ENCODE measurements at places on chromosomes 2 and 18. TPM values are rescaled to one million over a fixed set of nuclear protein-coding genes. Genes with fewer than 3 reads are reported as not detected.
A peak's percentile ranks its signal among the peaks of the same experiment; 100 is the strongest.

- no peak for DNase-seq
Measured at GRCh38 chr18:80088823-80089222, 20.2 kb upstream of the ADNP2 start.

COL3A1 gene
- 0.17 TPM for total RNA-seq

- DNase-seq, result peak; percentile 37
Measured at GRCh38 chr2:208186893-208187292, 2.9 kb downstream of the C2orf80 start.

GRCh38 chr18:74389171-74389927, 67.8 kb downstream of the DIPK1C start:
- no peak for DNase-seq

NEURL3 gene
- not detected for total RNA-seq

DNA sequence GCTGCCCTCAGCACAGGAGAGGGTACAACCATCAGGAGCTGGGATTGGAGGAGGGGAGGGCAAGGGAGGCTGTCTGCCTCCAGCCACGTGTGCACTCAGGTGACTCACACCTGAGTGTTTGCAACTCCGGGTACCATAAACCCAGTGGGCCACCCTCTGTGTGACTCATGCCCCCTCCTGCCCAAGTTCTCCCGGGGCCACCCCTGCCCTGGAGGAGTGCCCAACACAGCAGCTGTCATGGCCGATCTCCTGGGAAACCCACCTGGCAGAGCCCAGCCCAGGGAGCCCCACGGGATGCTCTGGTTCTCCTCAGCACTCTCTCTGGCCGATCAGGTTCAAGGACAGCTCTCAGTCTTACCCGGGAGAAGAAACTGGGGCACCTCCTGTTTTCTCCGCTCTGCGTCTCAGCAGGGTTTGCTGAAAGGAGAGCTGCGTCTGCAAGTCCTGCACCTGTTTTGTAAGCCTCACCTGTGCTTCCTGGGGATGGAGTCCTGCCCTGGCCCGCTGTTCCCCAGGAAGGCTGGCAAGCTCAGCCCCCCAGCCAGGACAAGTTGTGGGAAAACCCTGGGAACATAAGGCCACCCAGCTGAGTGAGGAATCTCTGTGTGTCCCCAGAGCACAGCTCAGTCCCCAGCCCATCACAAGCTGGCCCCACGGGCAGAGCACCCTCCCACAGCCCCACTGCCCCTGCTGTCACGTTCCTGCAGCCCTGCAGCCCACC, 44.0 kb upstream of the UBE2F start:
- no peak for DNase-seq

MROH2A gene
- total RNA-seq, result not detected

GRCh38 chr2:137467246-137467862, 496.9 kb upstream of the HNMT start:
- DNase-seq, result peak; percentile 72

- peak; percentile 9 for DNase-seq
Measured at GRCh38 chr2:39991298-39991697, 212.2 kb upstream of the THUMPD2 start.

- no peak for DNase-seq
Measured at GRCh38 chr18:33697498-33697897, 119.5 kb downstream of the ASXL3 start.

DNA sequence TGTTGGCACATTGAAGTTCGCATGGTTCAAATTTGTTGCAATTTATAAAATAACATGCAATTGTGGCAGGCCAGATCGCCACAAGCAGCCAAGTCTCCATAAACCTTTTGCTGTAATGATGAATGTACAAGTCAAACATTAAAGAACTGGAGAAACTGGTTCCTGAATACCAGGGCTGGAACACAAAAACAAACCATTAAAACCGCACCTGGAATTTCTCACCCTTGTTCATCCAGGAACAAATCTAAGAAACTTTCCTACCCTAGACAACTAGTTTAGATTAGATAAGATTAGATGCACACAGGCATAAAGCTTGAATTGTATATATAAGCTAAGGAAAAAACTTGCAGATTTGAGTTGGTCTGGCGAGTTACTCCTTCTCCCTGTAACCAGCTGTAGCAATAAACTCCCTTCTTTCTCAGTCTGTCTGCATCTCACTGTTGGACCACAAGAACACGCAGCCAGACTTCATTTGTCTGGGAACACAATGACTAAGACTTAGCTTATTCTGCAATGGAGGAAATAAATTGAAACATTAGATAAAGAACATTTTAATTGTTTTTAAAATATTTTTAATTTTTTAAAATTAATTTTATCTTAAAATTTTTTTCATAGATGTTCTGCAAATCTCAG, 1835.5 kb upstream of the LRRTM1 start:
- no peak for DNase-seq

Measured in GM23338 (cell line).